ENCODE measurements at places on chromosomes 2 and 18.

GRCh38 chr2:76464310-76464709 lies 753.6 kb upstream of the GCFC2 start:
- no peak for DNase-seq

- peak; percentile 85 for DNase-seq
Observed at GRCh38 chr2:234980451-234981187, 28.8 kb downstream of the SH3BP4 start.

DNA sequence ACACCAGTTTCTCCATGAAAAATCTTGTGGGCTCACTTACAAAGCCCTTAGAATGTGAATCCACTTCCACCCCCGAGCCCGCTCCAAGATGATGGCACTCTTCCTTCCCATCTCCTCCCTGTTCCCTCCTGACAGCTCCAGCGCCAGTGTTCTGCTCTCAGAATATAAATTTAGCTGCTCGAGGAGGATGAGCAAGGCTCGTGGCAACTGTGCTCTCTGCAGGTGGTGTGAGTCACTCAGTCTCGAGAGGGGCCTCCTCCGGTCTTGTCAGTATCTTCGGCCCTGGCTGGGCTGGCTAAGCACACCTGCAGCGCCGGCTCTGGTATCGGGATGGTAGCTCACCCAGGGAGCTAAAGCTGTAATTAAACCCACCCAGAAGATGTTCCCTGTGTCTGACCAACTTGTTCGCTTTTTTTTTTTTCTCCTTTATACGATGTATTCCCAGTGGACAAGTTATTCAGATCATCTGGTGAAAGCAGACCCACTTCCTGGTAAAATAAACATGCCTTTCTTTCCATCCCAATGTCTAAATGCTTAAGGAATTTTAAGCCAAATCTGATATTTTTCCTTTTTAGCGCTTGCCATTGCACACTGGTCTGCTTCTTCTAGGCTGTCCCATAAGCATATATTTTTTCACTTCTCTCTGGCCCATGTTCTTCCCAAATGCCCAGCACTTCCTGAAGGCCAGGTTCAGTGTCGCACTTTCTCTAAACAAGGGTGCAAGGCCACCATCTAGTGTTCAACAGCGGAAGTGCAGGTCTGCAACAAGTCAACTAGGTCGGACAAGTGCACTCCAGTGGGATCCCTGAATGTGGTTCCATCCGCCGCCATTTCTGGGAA lies 31.4 kb upstream of the YPEL5 start:
- DNase-seq = peak; percentile 42

GRCh38 chr2:149420053-149420963 lies 89.9 kb downstream of the LYPD6 start:
- DNase-seq = no peak

DNA sequence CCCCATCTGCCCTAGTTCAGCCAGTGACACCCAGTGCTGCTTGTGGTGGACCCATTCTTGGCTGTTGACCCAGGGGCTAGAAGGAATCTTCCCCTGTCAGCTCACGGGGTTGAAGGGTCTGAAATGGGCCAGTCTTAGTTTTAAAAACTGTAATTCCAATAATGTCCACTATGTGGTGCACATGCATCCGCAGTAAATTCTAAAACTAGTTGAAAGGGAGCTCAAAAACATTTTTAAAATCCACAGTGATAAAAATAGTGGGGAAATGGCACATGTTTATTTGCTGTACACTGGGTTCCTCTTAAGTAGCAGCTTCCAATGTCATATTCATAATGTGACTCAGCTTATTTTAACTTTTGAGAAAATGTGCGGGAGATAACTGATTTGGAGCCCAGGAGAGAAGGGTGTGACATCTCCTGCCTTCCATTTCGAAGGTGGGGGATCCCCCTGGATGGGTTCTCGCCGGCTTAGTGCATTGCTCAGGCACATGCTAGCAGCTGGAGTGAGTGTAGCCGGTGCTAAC lies 32.8 kb downstream of the GRHL1 start:
- peak; percentile 11 for DNase-seq

DNA sequence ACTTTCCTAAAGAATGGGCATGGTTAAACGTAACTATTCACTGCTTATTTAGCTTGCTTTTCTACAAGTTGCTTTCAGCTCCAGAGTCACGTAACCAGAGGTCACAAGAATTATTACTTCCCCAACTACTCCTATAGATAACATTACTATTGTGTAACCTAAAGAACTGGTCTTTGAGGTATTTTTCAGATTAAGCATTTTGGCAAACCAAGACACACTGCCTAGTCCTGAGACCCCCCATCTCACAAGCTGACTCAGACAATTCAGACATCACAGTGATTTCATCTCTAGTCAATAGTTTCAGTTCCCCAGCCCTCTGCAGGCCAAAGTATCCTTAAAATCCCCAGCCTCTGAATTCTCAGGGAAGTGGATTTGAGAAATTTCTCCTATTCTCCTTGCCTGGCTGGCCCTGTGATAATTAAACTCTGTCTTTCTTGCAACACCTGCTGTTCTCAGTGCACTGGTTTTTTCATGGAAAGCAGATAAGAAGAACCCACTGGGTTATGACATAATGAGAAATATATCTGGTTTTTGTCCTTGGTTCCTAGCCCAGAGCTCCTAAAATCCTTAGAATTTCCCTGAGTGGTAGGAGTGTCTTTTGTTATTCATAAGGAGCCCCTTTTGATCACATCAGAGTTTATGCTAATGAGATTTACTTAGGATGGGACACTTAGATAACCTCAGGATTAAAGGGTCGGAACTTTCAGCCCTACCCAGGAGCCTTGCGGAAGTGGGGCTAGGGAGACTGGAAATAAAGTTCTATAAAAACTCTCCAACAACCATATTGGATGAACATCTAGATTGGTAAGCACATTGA lies 1310.8 kb upstream of the CHAC2 start:
- DNase-seq = no peak

GRCh38 chr18:64115881-64116280 lies 33.0 kb downstream of the LINC00305 start:
- DNase-seq = no peak

DNA sequence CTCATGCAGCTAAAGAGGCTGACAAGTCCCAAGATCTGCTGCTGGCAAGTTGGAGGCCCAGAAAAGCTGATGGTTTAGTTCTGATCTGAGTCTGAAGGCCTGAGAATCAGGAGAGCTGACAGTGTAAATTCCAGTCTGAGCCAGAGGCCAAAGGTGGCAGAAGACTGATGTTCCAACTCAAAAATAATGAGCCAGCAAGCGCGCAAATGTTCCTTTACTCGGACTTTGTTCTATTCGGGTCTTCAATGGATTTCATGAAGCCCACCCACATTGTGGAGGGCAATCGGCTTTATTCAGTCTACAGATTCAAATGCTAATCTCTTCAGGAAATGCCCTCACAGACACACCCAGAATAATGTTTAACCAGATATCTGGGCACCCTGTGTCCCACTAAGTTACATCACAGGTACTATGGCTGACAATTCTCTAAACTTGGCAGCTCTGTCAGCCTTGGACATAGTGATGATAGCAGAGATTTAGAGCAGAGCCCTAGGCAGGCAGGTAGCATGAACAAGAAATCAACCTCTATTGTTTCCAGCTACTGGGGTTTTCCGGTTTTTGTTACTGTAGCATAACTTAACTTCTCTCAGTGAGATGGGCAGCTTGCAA lies 318.5 kb downstream of the HRH4 start:
- DNase-seq = no peak

DNA sequence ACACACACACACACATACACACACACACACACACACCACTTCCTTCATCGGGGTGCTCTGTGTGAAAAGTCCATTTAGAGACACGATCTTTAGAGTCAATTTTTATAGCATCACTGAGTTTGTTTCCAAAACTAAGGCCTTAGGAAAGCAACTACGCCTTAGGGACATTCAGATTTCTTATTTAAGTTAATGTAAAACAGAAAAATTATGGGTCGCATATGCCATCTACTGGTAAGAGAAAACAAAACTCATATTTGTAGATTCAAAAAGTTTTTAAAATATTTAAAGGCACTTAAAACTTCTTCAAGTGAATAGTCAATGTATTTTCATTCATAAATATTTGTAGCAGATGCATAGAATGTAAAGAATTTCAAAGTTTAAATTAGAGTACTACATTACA lies 166.2 kb downstream of the ATAD2B start:
- peak; percentile 12 for DNase-seq

DNA sequence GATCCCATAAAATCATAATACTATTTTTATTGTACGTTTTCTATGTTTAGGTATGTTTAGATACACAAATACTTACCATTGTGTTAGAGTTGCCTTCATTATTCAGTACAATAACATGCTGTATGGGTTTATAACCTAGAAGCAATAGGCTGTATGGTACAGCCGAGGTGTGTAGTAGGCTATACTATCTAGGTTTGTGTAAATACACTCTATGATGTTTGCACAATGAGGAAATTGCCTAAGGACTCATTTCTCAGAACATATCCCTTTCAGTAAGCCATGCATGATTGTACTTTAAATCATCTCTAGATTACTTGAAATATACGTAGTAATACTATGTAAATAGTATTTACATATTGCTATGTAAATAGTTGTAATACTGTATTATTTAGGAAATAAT lies 156.7 kb downstream of the CDCA7 start:
- DNase-seq = no peak

- DNase-seq = no peak
Observed at GRCh38 chr2:118978064-118978463, 36.1 kb downstream of the MARCO start.

- no peak for DNase-seq
Observed at GRCh38 chr2:20627712-20628380, 23.1 kb downstream of the HS1BP3 start.

DNA sequence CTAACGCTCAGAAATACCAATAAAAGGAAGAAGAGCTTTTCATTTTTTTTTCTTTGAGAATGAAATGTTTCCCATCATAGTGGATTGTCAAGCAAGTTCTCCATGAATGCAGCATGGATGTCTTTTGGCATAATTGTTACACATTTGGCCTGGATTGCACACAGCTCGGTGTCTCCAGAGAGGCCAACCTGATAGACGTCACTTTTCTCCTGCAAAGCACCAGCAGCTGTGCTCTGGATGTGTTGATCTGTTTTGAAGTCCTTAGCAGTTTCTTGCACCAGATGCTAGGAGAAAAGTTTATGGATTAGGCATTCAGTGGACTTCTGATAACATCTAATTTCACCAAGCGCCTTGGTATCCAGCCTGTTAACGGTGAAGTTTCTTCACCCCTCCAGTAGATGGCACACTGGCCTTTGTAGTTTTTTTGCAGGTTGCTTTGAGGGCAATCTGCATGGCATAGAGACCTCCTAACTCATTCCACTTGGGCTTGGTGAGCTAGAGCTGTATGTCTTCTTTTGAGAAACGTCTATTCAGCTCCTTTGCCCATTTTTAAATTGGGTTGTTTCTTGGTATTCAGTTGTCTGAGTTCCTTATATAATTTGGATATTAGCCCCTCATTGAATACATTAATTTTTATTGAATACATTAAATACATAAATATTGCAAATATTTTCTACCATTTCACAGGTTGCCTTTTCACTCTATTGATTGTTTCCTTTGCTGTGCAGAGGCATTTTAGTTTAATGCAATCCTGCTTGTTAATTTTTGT lies 59.7 kb downstream of the PTH2R start:
- DNase-seq = peak; percentile 72

GRCh38 chr2:11131166-11131920 lies 23.9 kb upstream of the SLC66A3 start:
- no peak for DNase-seq

- no peak for DNase-seq
Observed at GRCh38 chr18:2997429-2997828, 15.5 kb downstream of the LPIN2 start.

GRCh38 chr2:157443090-157443489 lies 799 bp downstream of the CYTIP start:
- DNase-seq = no peak

DNA sequence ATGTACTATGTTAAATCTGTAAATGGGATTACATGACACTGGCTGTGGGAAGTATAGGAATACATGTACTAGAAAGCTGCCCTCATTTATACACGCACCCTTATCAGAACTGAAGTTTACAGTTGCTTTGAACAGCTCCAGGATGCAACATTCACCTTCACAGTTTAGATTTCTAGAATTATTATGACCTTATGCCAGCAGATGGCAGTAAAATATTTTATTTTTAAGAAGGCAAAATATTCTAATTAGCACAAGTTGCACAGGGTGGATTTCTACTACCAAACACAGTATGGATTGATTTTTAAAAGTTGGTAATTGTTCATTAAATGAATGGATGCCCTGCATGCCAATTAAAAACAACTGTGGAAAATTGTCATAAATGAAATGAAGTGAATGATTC lies 670.4 kb downstream of the KCNJ3 start:
- peak; percentile 24 for DNase-seq

DNA sequence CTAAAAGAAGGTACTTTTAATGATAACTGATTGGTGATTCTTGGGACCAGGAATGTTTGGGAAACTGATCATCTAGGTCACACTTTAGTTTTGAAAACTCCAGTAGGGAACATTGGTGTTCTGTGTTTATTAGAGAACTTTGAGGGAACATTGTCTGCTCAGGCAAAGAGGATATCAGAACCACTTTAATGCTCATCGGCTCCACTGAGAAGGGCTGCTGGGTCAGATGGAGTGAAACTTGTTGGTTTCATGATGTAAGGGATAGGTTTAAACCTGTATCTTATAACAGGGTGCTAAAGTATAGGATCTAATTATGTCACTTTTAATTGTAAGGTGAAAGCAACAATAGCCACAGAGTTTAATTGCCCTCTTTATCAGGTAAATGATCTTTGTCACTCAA lies 14.2 kb upstream of the POLI start:
- no peak for DNase-seq

DNA sequence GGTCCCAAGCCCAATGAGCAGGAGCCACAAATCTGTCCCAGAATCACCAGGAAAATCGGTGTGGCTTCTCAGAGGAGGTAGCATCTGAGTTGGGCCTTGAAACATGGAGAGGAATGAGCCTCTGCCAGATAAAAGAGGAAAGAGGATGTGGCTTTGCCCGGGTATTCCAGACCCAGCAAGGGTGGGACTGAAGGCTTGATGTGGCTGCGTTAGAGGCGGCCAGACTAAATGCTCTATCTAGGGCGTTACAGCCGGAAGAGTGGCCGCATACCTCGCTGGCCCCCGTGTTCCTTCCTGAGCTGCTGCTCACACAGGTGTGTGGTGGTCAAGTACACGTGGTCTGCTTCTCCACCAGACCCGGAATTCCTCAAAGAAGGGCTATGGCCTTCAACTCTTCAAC lies 33.9 kb upstream of the POMC start:
- DNase-seq = no peak

Data from COR-L47 (cell line).